CD4-positive, alpha-beta T cell (primary cell): ENCODE measurements at places on chromosomes 4 and X.
A peak's percentile ranks its signal among the peaks of the same experiment; 100 is the strongest.

DNA sequence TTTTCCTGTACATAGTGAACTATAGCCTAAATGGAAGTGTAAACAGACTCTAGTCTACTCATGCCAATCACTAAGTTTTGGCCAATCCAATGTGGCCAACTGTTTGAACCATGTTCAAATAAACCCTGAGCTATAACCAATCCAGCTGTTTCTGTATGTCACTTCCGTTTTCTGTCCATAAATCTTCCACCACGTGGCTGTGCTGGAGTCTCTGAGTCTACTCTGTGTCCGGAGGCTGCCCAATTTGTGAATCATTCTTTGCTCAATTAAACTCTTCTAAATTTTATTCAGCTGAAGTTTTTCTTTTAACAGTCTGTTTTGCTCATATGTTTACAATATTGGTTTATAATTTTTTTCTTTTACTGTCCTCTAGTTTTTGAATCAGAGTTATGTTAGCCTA lies 112.3 kb upstream of the BANK1 start:
- no peak for DNase-seq

DNA sequence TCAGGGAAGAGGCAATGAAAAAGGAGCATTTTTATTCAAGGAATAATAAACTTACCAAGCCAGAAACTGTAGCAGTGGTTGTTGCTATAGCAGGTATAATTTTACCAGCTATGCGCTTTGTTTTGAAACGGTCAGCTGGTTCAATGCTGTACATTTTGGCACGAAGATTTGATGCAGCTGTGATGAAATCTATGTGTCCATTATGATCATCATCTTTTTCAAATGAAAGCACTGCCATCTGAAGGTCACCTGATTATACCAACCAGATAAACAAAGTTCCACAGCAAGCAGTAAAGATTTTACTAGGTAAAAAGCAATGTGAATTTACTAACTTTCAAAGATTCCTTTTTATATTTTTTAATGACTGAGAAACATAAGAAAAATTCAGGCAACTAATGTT lies 66.4 kb downstream of the STAP1 start:
- DNase-seq, result no peak

DNA sequence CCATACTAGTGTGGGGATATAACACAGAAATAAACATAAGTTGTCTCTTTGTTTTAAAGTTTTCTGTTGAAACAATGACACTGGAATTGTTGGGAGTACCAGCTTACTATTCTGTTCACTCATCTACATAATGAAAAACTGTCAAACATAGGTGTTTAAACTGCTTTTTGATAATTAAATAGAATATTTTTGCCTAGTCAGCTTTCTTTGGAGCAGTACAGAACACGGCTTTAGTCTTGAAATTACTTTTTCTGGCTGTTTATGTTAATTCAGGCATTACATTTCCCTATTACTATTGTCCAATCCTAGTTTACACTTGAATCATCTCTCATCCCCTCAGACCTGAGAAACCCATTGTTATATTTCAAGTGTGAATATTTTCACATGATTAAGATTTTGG lies 73.0 kb downstream of the FAM47B start:
- DNase-seq, result no peak

DNA sequence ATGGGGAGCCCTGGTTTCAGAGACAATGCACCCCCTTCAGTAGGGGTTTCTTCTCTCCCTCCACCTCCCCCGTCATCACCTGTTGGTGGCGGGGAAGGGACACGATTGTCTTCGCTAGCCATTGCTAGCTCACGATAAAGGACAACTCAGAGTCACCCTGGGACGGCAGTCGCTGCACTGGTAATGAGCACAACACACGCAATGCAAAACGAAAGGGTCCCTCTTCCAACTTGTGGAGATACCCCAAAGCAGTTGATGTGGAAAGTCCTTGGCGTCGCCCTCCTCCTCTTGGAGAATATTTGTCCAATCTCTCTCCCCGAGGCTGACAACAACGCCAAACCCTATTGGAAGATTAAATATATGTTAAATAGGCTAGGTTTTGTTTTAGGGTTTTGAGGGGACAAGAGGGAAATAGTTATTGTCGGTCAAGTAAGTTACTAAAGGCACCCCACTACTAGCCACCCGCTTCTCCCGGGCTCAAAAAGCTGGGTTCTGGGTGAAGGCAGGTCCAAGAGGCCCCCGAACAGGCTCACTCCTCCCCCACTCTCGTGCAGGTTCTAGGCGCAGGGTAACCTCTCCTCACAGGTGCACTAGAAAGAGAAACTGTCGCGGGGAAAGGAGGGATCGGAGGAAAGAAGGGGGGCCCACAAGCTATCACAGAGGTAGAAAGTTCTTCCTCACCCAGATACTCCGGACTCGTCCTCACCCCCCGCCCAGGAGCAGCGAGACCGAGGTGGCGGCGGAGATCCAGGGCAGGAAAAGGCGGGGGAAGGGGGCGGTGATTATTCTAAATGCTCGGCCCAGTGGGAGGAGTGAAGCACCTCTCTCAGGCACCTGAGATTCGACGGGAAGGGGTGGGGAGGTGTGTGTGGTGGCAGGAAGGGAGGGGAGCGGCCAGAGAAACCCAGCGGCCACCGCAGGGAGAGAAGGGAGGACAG lies at the start of gene LRBA:
Gene LRBA (minus strand): TSS at position 764 of the 938 bp plus-strand sequence. CDS start 642 bp downstream, at position 122.
- peak; percentile 81 for DNase-seq

DNA sequence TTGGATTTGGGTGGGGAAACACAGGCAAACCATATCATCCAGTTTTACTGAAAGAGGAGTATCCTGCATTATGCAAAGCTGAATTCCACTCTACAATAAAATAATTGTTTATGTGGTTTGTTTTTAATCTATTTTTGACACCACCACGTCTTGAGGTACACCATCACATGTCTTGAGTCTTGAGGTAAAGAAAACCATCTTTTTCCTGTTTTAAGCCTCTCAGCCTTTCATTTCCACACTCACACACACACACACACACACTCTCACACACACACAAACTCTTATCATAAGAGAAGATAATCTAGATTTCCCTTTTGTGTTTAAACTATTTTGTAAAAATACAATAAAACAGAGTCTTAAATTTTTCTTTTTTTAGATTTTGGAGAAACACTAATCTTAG lies 32.0 kb downstream of the SPIN3 start:
- peak; percentile 41 for DNase-seq

GRCh38 chr4:74632634-74633033 lies 161.7 kb downstream of the BTC start:
- DNase-seq, result peak; percentile 22

GRCh38 chr4:80128941-80129340 lies 55.9 kb upstream of the ANTXR2 start:
- no peak for DNase-seq

DNA sequence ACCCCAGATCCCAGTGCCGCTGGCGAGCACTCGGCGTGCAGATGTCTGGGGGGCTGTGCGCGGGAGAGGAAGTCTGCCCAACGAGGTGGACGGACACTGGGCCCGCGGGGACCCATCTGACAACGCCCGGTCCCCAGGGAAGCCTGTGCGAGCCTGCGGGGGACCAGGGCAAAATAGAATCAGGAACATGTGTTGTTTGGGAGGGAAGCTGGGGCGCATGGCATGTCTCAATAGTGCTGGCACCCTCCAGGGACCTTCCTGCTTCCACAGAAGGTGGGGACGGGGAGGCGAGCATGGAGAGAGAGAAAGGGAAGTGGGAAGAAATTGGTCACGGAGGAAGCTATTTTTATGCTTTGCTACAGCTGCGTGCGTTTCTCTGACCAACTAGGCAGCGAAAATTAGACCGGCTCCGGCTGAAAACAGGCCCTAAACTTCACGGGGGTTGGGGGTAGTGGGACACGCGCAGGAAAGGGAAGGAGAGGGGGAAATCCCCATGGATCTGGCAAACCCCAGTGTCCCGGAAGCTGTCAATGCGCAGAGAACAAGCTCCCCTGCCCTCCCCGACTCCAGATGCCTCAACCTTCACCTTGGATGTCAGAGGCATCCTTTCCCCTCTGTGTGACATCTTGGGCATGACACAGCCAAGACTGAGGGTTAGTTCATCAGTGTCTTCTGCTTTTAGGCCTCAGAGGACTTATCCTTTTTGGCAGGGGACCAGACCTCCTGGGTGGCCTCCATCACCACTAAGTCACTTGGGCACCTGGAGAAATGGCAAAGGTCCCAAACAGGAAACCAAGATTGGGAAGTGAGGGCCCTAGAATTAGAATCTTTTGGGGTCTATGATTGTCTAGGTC lies 169.8 kb upstream of the BCOR start:
- DNase-seq, result no peak

DNA sequence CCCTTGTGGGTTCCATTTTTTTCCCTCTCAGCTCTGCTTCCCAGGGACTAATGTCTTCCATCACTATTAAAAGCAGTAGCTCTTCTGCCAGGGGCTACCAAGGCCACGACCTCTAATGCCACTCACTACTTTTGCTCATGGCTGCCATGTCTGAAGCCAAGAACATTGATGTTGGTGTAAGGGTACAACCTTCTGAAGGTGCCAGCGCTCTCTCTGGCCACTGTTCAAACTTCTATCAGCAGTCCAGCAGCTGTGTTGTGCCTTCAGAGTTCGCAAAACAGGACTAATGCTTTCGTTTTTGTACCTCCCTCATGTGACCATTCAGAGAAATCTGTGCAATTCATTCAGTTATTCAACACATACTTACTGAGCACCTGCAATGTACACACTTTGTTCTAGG lies 121.5 kb upstream of the ENPEP start:
- DNase-seq, result no peak

- no peak for DNase-seq
These were observed at the start of gene ING2 for GRCh38 chr4:183504930-183505610. Gene ING2, plus strand, starts transcription at chr4:183505058. Its CDS starts 138 bp downstream, at chr4:183505196.
